ENCODE measurements at places on chromosomes 4 and X.
A peak's percentile ranks its signal among the peaks of the same experiment; 100 is the strongest.

- no peak for DNase-seq
Observed at GRCh38 chr4:10421344-10422055, 35.7 kb downstream of the ZNF518B start.

DNA sequence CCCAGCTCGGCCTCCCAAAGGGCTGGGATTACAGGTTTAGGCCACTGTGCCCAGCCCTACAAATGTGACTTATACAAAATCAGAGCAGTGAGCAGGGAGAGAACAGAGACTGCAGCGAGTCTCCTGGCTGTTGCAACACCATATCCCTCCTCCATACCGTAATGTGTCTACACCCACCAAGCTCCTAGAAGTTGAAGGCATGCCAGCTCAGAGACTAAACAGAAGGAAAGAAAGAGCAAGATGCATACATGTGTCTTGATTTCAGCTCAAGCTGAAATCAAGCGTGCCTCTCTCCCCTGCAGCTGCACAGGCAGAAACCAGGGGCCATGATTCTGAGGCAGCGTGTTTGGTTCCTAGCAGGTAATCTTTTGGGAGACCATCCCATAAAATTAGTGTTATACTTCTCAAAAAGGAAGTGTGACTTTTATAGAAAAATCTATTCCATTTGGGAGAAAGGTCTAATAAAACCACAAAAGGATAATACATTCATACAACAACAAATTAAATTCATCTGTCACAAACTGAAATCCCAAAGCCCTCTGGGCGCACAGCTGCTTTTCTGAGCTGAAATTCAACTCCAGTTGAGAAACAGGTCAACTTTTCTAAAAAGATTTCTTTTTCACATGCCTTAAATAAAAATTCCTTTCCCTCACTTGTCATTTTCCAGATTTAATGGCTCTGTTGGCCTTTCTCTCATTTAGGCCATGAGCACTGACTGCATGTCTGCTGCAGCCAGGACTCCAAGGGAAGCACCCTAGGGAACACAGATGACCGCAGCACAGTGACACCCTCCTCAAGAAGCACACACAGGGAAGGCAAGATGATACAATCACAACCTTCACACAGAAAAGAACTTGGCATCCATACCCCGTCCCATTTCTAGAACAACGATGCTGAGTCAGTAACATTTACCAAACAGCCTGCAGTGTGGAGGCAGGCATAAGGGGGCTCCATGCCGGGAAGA lies 34.4 kb downstream of the AFAP1 start:
- peak; percentile 70 for DNase-seq

GRCh38 chr4:184416913-184417734 lies 57.2 kb downstream of the IRF2 start:
- DNase-seq = no peak

GRCh38 chrX:94058728-94059382 lies 384.8 kb downstream of the FAM133A start:
- DNase-seq = no peak

DNA sequence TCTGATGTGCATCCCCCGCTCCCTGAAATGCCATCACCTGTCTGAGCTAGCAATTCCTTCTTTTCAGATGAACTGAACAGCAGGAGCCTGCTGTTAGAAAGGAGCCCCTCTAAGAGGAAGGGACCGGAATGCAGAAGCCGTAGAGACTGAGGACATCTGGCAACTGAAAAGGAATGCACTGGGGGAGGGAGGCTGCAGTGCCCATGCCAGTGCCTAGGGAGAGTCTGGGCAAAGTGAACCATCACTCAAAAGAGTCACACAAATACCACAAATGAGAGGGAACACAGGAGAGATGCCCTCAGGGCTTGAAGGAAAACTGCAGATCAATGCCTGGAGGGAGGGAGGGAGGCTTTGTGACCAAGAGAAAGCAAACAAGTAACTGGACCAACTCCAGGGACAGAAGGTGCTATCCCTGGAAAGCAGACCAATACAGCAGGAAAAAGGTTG lies 93.9 kb upstream of the CBR4 start:
- DNase-seq = no peak

- DNase-seq = no peak
Observed at GRCh38 chr4:128068918-128069317, 7.8 kb downstream of the LARP1B start.

DNA sequence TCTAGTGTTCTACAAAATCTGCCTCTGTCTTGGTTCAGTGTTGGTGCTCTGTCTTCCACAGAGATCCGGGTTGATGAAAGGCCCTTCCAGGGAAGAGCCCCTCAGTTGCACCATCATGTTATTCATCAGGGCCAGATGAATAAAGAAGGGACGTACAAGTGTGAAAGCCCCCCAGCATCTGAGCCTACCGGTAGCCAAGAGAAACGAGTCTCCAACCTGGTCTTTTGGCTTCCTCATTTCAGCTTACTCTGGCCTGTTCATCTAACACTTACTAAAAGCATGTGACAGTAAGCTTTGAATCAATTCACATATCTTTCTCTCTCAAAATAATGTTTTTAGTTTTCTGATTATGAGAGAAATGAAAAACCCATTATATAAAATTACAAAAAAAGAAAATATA lies 19.2 kb downstream of the MEPE start:
- DNase-seq = no peak

- DNase-seq = no peak
Observed at GRCh38 chr4:40656201-40656863, 26.7 kb upstream of the RBM47 start.

- DNase-seq = no peak
Observed at GRCh38 chr4:183297675-183298074, 22.4 kb downstream of the CLDN22 start.

DNA sequence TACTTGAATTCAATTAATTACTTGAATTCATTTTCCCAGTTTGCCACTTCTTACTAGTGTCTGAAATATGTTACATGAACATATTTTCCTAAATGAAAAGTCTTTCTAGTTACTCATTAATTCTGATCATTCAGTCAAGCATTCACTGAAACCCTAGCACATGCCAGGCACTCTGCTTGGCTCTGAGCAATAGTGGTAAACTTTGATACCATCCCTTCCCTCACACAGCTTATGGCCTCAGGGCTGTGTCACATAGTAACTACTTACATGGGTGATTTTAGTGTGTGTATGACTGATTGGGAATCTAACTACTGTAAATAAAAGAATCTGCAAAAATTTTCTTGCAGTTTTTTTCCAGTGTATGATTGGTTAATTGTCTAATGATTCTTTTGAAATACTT lies 32.7 kb downstream of the METAP1 start:
- DNase-seq = no peak

GRCh38 chr4:149961876-149962597 lies 116.2 kb upstream of the DCLK2 start:
- DNase-seq = no peak

DNA sequence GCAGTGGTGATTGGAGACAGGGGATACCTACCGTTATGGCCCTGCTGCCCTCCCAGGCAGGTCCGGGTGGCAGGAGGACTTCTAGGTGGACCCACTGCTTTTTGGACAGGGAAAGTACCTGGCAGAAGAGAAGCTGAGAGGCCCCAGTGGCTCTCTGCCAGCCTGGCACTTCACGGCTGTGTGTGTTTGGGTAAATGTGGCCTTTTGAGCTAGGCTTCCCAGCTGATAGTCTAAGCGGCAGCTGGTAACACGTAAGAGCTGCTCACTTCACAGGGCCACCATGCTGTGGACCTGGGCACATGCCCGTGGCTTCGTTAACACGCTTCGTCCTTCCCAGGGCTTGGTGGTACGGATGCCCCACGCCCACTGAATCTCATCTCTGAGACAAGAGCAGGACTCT lies 92.0 kb upstream of the CLCN4 start:
- DNase-seq = no peak

- no peak for DNase-seq
Observed at GRCh38 chr4:57691370-57691769, 581.2 kb upstream of the IGFBP7 start.

- DNase-seq = peak; percentile 85
Observed at GRCh38 chr4:5839751-5840674, 52.9 kb downstream of the CRMP1 start.

- no peak for DNase-seq
Observed at GRCh38 chrX:2385224-2385623, 115.6 kb downstream of the DHRSX start.

- DNase-seq = no peak
Observed at GRCh38 chrX:24851780-24852179, 158.1 kb downstream of the POLA1 start.

All from right forelimb (tissue), 1 donor.